Karpas-422 (cell line): ENCODE measurements at places on chromosomes 11 and 22.

DNA sequence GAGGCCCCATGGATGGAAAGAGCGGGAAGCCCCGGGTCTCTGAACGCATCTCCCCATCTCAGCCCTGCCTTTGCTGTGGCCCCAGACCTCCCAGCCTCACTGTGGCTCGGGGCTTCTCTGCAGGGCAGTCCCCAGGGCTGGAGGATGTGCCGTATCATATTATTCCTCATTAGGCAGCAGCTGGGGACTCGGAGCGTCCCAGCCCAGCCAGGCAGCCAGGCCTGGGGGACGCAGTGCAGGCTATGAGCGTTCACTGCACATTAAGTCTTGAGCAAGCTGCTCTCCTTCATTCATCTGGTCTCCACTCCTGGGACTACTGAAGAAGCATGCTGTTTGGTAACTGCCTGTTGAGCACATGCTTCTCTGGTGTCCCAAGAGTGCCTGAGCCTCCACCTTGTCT lies 226.8 kb upstream of the TBCEL start:
- DNase-seq = no peak

- DNase-seq = no peak
Measured at GRCh38 chr11:11709447-11710239, 87.8 kb upstream of the GALNT18 start.

DNA sequence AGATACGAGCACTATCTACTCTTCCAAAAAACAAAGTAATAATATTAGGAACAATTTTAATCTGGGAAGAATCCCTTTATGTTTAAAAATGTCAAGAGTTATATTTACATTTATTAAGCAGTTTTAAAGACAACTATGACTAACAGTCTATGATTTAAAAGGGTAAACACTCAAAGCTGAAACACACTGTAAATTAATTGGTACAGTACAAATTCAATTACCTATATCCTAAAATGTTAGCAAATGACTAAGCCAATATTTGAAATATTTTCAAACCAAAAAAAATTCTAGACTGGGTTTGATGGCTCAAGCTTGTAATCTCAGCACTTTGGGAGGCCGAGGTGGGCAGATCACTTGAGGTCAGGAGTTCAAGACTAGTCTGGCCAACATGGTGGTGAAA lies 36.0 kb upstream of the CHRNA10 start:
- DNase-seq = no peak

GRCh38 chr11:128297805-128298204 lies 289.6 kb downstream of the ETS1 start:
- no peak for DNase-seq

DNA sequence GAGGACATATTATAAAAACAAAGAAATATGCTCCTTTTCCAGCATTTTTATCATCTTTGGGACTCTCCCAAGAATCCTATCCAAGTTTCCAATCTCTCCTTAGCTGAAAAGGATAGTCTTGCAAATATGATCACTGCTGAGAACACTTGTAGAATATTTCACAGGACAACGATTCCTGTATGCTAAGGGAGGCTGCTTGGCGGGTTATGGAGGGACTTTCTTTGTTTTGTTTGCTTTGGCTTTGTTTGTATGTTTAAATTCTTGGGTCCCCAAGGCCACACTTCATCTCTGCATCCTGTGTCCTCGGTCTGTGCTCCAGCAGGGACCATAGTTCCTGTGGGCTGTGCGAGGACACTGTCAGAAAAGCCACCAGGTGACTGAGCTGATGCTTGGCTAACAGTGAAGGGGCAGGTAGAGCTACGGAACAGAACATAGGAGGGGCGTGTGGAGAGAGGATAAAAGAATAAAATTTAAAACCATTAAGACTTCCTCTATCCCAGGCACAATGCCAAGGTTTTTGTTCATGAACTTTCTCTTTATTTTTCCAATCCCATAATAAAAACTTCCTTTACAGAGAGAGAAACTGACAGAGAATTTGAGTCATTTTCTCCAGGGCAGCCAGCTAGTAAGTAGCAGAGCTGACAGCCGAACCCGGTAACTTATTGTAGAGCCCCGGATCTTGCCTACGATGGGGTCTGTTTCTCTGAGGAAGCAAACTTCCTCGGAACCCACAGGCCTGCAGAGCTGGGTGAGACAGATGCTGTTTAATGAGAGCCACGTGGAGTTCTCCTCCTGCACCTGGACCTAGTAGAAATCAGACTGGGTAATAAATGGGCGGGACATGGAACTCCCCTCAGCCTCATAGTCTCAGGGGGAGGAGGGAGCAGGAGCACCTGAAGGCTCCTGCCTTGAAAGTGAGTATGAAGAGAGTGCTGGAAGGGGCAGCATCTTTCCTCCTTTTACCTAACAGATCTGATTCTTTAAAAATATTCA lies at the start of gene IZUMO1R:
IZUMO1R (plus strand) TSS at position 615 of the 993 bp plus-strand sequence. CDS start 1,057 bp downstream, outside the sequence.
- DNase-seq = no peak

GRCh38 chr11:116148056-116148455 lies 624.7 kb downstream of the BUD13 start:
- no peak for DNase-seq

DNA sequence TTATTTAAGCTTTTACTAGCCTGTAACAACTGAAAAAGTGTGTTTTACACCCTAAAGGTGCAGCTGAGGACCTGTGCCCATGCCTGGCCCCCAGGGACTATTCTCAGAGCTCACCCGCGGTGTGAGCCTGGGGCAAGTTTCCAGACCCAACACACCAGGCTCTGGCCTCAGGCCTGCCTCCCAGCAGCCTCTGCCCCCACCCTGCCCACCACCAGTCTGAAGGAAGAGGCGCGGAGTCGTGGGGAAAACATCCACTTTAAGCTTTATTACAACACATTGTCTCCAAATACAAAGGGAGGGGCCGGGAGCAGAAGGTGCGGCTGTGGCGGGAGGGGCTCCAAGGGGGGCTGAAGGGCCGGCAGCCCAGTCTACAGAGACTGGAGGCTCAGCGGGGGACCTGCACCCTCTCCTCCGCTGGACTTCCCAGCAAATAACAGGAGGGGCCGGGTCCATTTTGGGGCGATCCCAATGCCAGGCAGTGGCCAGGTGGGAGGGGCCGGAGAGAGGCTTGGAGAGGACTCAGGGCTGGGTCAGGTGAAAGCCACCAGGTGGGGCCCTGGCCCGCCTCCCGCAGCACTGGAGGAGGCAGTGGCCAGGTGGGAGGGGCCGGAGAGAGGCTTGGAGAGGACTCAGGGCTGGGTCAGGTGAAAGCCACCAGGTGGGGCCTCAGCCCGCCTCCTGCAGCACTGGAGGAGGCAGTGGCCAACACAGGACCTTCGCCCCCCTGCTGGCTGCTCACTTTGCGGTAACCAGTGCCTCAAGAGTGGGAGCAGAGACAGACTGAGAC lies 18.1 kb downstream of the DUSP8 start:
- DNase-seq = no peak

GRCh38 chr11:73520353-73521061 lies 77.4 kb downstream of the FAM168A start:
- DNase-seq = no peak

DNA sequence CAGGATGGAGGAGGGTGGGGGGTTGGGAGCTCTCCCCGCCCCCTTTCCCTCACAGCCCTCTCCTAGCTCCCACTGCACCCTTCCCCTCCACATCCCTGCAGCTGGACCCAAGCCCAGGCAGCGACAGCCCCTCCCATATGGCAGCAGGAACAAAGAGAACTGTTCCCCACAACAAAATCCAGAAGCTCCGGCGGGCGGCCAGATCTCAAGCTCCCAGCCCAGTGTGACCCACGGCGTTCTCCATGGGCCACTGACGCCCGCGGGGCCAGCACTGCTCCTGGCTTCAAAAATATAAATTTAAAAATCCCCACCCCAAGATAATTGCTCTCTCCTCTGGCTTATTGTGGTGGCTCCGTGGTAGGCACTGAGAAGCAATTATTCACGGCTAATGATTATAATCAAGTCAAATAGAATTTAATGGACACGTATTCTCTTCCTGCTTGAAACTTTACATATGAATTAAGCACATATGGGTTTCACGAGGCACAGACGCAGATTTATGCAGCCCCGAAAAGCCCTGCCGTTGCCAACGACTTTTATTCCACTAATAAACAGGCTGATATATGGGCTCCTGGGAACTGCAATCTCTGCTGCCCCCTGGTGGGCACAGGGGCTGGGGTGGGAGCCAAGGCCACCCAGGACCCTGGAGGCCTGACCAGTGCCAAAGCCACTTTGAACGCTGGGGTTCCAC lies 17.5 kb downstream of the MACROD1 start:
- DNase-seq = peak; percentile 91

DNA sequence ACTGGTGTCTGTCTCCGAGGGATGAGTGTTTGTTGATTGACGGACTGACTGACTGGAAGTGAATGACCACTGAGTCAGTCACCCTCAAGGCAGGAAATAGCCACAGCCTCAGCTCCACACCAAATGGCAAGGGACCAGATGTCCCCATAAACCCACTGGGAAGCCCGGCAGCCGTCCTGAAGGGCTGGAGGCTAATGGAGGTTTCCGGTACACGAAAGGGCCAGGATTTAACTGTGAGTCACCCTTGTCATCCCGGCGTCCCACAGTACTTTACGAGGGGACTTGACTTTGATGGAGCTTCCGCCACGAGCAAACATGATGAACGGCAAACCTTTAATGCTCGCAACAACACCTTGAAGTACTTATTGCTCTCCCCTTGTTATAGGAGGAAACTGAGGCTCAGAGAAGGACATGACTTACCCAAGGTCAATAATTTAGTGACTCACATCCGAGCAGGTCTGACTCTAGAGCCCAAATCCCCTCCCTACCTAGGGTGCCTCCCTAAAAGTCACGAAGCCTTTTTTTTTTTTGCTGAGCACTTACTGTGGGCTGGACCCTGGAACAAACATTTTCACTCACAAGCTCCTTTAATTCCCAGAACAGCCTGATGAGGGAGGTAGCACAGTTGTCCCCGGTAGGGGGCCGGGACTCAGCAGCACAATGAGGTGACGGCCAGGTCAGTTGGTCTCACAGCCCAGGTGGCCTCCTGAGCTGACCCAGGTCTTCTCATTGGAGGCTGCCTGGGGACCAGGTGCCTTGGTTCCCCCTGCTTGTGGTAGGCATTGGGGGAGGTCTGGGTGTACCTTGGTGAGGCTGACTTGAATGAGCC lies 25.2 kb upstream of the GCAT start:
- no peak for DNase-seq

- DNase-seq = no peak
Measured at GRCh38 chr11:64089027-64089360, 53.3 kb downstream of the FLRT1 start.

DNA sequence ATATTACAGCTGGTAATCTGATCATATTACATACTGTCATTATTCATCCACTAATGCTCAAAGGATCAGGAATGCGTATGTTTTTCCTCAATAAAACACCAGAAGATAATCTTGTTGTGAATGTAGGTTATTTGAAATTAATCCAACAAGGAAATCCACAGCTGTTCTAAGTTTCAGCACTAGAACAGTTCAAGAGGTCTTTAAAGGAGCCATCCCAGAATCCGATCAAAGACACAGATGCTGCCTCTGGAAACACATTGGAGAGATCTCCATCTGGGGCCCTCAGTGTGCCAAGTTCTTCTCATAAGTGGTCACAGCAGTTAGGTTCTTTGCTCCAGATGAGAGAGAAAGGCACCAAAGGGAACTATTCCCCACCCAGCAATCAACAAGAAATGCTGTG lies 1955.1 kb upstream of the RAG2 start:
- no peak for DNase-seq

DNA sequence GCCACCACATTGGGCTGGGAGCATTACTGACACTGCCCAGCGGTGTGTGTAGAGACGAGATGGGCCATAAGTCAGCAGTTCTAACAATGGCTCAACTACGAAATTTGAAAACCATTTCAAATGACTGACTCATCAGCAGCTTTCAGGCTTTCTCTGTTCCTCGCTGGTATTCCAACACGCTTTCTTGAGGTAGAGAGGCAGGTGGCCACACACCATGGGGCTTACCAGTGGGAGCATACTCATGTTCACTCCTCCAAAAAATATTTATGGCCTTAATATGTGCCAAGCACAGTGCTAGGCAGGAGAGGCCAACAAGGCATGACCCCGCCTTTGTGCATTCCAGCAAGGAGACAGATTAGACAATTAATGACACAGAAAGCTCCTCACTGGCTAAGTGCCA lies 20.3 kb downstream of the ARFGAP2 start:
- DNase-seq = no peak

DNA sequence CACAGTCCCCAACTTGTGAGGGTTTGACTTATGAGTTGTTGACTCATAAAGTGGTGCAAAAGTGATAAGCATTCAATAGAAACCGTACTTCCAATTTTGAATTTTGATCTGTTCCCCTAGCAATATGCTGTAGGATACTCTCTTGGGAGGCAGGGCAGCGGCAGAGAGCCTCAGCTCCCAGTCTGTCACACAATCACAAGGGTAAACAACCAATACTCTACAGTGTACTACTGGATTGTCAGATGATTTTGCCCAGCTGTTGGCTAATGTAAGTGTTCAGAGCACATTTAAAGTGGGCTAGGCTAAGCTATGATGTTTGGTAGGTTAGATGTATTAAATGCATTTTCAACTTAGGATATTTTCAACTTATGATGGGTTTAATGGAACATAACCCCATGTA lies 13.7 kb upstream of the NXPE2 start:
- DNase-seq = no peak

GRCh38 chr11:45860348-45860747 lies 13.1 kb downstream of the CRY2 start:
- no peak for DNase-seq

GRCh38 chr22:45919504-45920286 lies 57.3 kb downstream of the WNT7B start:
- no peak for DNase-seq

DNA sequence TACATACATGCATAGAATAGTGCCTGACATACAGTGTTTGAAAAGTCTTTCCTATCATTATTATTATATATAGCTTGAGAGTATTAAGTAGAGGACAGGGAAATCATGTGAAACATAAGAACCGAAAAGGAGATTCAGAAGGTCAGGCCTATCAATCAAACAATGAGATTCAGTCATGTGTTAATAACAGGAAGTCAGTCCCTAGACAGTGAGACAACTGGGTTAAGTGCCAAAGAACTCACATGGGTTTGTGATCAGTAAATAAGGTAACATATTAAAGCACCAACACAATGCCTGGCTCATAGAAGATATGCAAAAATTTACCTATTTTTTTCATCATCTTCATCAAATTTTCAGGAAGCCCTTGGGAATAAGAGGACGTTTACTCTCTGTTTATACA lies 174.3 kb upstream of the FAT3 start:
- no peak for DNase-seq

DNA sequence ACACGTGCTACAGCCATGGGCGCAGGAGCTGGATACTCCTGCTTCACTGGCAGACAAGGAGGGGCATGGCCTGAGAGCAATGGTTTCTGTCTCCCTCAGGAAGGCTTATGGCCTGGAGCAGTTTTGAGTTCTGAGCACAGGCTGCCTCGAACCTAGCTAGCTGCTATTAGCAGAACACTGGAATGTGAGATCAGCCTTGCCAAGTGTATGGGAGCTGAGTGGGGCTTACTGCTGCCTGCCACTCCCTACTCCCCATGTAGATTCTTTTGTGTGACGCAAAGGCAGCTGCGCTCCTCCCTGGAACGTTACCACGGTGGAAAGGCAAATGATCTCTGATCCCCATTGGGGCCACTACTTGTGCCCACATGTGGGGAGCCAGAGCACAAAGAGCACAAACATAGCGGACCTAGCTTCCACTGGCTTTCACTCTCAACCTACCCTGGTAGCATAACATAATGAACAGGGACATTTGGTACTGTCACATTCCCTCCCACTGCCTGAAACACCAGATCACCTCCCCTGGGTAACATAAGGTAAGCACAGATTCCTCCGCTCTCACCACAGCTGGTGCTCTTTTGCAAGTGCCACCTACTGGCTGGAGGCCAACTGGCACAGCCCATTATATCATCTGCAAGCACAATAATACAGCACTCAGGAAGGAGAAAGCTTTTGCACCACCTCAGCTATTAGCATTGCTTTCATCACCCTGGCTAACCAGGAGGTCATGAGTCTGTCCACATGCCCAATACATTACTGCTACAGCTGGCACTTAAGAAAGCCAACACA lies 84.6 kb upstream of the GUCY1A2 start:
- peak; percentile 72 for DNase-seq
